ENCODE measurements at places on chromosomes 1 and 21.

DNA sequence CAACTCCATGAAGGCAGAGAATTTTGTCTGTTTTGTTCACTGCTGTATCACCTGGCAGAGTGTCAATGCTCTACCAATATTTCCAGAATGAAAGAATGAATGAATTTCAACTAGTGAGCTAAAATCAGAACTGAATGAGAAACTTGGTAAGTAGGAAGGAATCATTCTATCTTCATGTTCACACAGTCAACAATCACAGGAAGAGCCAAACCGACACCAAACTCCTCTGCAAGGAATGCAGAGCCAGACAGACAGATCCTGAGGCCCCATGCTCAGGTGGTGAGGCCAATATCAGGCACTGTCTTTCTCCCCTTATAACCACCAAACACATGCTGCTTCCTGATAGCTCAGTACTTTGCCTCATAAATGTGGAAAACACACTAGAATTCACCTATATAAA is 139.1 kb downstream of the SLC45A1 start:
- no peak for DNase-seq

DNA sequence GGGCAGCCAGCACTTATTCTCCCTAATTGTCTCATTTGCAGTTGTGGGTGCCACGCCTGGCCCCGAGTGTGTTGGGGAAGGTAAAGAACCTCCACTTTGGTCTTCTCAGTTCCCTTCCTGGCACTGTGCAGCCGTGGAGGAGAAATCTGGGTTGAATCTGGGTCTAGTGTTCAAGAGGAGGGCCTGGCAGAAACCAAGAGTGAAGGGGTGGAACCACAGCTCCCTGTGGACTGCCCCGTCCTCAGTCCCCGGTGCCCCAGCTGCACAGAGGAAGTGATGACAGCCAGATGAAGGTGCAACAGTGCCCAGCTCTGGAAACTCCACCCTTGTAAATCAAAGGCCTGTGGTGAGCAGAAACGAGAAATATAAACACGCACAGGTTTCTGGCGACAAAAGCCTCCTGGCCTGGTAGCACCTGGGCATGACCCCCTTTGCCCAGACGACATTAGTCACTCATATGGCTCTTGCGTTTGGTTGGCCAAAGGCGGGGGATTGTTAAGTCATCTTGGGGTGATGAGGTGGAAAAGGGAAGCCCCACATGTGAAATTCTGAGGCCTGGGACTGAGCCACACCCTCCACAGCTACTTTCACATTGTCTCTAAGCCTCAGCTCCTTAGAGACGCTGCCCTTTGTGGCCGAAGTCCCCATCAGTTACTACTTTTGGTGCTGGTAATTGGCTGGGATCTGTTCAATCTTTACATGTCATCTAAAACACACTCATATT is 4.2 kb upstream of the ECE1 start:
- no peak for DNase-seq

GRCh38 chr1:13794231-13795187 is 94.5 kb downstream of the PRDM2 start:
- DNase-seq = no peak

DNA sequence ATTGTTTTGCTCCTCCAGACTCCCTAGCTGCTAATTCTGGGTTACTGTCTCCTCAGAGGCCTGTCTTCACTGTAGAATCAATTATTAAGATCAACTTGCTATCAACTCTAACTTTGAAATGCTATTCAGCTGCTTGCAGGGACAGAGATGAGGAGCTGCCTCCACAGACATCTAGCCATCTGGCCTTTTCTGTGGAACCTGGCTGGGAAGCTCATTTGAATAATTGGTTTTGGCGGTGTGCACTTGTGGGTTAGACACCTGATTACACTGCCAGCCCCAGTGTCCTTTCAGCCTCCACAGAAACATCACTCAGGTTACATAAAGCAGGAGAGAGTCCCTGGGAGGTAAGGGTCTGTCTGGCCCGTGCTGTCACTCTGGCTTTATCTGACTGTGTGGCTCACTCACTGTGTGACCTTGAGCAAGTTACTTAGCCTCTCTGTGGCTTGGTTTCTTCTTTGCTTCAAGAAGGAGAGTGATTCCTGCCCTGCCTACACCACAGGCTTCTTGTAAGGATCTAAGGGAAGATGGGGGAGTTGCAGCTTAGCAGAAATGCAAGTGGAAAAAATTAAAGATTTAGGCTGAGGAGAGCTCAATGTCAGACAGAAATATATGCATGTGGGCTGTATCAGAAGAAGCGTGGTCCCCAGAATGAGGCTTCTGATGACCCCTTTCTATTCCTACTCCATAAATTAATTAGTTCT is 131.6 kb downstream of the BEND5 start:
- DNase-seq = no peak

DNA sequence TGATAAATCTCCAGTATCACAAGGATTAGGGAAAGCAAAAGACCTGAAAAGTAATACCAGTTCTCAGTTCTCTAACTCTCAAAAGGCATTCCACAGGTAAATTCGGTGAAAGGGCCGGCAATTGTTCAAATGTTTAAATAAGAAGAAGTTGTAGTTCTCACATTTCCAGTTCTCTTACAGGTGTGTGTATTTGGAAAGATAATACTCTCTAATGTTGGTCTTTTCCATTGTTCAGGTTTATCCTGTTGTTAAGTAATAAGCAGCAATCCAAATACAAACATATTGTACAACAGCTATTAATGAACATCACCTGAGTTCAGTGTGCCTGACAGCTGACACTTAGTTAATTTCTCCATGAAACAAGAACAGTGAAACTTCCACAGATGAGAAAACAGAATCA is 13.2 kb upstream of the PRKAB2 start:
- no peak for DNase-seq

DNA sequence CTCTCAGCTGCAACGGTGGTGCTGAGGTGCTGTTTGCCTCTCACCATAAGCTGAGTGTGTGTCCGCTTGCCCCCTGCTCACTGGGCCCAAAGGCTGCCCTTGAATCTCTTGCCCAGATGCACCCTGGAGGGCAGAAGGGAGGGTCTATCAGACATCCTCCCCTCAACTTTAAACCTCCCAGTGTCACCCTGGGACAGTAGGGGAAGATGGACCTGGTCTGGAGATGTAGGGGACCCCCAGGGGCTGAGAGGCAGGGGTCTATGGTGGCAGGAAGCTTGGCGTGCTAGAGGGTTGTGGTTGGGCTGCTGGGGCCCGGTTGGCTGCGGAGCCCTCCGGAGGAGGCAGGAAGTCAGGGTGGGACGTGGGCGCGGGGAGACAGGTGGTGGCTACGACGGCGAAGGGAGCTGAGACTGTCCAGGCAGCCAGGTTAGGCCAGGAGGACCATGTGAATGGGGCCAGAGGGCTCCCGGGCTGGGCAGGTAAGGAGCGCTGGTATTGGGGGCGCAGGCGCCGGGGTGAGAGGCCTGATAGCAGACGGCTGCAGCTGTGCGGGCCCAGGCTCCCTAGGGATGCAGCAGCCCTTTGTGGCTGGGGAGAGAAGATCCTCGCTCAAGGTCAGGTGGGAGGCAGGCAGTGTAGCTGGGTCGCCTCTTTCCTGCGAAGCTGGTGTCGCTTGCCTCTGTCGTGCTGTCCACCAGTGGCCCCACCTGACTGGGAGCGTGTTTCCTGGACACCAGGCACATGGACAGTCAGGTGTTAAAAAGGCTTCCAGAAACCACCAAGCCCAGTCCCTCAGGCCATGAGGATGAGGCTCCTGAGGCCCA is at the start of gene LCK:
TSS of gene LCK (plus strand) at position 373 of the 824 bp plus-strand sequence. CDS start 23,065 bp downstream, outside the sequence.
- DNase-seq = no peak

DNA sequence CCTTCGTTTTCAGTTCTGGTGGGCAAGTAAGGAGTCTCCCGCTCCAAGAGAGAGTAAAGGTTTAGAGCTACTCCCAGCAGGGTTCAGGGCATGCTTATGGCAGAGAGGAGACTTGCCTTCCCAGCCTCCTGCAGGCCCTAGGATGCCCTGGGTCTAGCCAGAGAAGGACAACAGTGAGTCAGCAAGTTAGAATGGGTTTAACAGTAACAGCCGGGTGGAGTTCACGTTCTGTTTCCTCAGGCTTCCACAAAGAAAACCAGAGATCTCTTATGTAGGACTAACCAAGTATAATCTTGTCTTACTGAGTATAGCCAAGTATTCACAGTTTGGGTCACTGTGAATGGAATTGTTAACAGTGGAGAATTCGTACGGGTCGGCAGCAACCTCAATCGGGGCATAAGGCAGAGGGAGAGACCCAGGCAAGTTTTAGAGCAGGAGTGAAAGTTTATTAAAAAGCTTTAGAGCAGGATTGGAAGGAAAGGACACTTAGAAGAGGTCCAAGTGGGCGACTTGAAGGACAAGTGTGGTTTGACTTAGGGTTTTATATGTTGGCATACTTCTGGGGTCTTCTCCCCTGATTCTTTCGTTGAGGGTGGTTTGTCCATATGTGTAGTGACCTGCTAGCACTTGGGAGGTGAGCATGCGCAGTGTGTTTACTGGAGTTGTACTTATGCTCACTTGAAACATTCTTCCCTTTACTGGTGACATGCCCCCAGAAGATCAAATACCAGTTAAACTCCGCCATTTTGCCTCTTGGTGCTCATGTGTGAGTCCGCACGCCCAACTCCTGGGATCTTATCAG is 4.5 kb downstream of the OVAAL start:
- no peak for DNase-seq
